ENCODE measurements at places on chromosomes 3 and 15. TPM values are rescaled to one million over a fixed set of nuclear protein-coding genes. Genes with fewer than 3 reads are reported as not detected.

The IFT122 gene
- 12.4 TPM for total RNA-seq

The GOLGA8G gene
- 0.16 TPM for total RNA-seq

The GOLGA8J gene
- total RNA-seq, result not detected

The RETNLB gene
- not detected for total RNA-seq

The SLC7A14 gene
- not detected for total RNA-seq

The LINGO1 gene
- total RNA-seq, result not detected

The SLC51A gene
- total RNA-seq, result not detected

The STRIT1 gene
- total RNA-seq, result not detected

The IGSF11 gene
- total RNA-seq, result 0.18 TPM

The PLIN1 gene
- total RNA-seq, result 0.04 TPM

The MST1 gene
- total RNA-seq, result 0.10 TPM

The NR1I2 gene
- not detected for total RNA-seq

The SLC12A8 gene
- 126 TPM for total RNA-seq

The CSPG5 gene
- total RNA-seq, result 0.93 TPM

Data from H4 (cell line).